Liver (tissue), 10 donors: ENCODE measurements at places on chromosomes 4 and X. TPM values are rescaled to one million over a fixed set of nuclear protein-coding genes. Genes with fewer than 3 reads are reported as not detected.

LRIT3 gene
- total RNA-seq: not detected

AFAP1 gene
- total RNA-seq: 2.1 TPM

SPATA18 gene
- total RNA-seq: 1.1 TPM

DNA sequence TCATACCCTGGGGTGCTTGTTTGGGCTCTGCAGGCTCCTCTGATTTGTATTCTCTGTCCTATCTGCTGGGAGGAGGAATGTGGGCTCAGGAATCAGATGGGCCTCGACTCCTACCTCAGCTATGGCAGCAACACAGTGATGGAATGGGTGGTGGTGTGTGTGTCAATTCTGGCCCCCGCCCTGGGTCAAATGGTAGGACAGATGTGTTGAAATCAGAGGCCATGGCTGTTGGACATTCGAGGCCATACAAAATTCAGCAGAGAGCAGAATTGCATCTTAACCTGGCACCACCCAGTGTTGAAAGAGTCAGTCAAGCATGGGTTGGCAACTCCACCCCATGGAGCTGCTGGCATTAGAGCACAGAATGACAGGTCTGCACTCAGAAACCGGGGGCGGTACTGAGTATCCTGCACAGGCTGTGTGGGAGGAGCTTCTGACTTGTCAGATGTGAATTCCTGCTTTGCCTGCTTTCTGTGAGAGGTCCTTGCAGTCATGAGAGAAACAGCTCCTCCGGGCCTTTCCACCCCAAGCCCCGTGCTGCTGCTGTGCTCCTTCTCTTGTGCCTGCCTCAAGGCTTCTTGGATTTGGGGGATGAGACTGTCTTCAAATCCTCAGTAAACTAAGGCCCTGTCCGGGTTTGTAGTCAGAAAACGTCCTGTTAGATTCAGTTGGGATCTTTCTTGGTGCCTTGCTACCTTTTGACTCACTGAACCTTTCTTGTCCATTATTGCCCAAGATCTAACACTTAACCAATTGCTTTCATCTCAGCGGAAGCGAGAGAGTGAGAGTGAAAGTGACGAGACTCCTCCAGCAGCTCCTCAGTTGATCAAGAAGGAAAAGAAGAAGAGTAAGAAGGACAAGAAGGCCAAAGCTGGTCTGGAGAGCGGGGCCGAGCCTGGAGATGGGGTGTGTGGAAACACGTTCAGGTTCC lies 13.0 kb downstream of the DKC1 start:
- no peaks in the 10 kb centered on the region for H3K27me3 ChIP-seq
- no peak overlapping the region for H3K27ac ChIP-seq
- H3K4me3 ChIP-seq: no peak overlapping the region
- no peak for DNase-seq
- H3K36me3 ChIP-seq: peaks cover 31% of the 10 kb centered on the region

DNA sequence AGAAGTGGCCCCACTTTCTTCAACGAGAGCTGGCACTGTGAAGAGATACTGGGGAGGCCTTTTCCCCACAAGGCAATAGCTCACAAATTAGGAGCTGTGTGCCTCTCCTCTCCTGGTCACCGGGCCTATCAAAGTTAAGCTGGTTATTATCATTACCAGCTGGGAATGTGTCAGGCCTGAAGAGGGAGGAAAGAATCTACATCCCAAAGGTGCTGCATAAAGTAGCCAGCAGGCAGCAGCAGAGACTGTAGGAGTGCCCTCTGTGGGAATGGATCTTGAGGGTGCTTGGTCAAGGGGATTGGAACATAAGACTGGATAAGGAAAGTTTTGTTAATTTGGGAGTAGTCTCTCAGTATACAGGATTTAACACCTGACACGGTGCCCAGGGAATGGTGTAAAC lies 9.1 kb upstream of the TMPRSS11D start:
- H3K27ac ChIP-seq: no peak overlapping the region
- no peaks in the 10 kb centered on the region for H3K36me3 ChIP-seq
- no peaks in the 10 kb centered on the region for H3K27me3 ChIP-seq
- no peak for DNase-seq

DNA sequence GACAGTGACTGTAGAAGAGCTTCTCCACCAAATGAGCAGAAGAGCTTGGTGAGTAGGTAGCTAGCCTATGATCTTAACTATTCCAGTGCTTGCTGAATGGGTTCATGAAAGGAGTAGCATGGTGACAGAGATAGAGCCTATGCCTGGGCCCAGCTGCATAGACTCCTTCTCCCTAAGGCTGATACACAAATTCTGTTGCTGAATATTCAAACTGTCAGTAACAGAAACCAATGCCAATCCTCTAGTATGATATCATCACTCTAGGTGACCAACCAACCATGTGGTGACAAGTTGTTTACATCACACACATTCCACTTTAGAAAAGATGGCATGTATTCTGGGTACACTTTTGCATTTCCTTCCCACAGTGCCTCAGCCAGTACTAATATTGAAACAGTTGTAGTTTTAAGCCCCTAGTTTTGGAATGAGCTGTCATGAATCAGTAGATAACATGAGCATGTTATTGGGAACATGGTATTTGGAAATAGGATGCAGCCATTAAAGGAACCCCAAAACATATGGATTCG lies 103.4 kb upstream of the GRXCR1 start:
- DNase-seq: no peak
- no peak overlapping the region for H3K27ac ChIP-seq
- H3K4me1 ChIP-seq: no peaks in the 10 kb centered on the region
- peaks cover 8% of the 10 kb centered on the region for H3K27me3 ChIP-seq
- H3K36me3 ChIP-seq: no peaks in the 10 kb centered on the region
- no peak overlapping the region for H3K4me3 ChIP-seq

- H3K36me3 ChIP-seq: no peaks in the 10 kb centered on the region
- H3K4me3 ChIP-seq: no peak overlapping the region
- no peak for DNase-seq
- H3K27ac ChIP-seq: no peak overlapping the region
These were observed 84.6 kb upstream of the GPR34 start for GRCh38 chrX:41604177-41604576.

DNA sequence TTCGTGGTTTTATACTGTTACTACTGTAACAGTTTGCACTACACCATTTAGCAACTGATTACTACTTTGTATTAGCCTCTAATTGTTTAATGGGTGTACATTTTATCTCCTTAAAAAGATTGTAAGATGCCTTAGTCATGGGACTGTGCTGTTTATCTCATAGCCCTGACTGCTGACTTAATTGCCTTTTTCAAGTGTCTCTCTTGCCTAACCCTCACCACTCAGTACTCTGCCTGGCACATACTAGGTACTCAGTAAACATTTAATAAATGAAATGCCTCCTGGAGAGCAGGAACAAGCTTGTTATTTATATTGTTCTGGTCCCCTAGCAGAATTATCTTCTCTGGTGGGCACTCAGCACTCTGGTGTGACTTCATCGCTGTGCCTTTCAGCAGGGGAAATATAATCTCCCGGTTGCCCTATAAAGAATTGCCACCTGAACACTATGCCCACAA lies 1.7 kb upstream of the STIM2 start:
- no peaks in the 10 kb centered on the region for H3K36me3 ChIP-seq
- no peak overlapping the region for H3K4me3 ChIP-seq
- no peak for DNase-seq
- H3K27ac ChIP-seq: peak overlapping the region; percentile 95
- H3K4me1 ChIP-seq: peaks cover 28% of the 10 kb centered on the region

DNA sequence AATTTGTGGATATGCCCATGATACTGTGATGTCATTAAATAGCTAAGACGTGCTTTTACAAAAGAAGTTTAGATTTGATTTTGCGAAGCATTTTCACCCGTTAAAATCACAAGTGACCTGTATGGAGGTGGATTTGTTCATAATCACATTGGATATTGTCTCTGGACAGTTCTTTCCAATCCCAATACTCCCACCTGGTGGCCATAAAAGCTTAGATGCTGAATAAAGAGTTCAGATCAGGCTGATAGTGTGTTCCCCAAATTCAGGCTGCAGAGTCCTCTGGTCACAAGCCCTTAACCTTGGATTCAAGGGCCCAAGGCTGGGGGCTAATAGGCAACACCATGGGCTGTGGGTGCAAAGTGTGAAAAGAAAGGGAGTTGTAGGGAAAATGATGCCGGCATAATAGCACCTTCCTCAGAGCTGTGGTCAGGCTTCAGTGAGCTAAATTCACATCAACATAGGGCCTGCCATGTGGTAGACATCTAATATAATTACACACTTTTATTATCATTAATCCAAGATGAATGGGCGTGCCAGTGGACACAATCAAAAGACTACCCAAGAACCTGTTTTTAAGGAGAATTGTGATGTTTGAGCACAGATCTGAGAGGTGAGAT lies 28.1 kb downstream of the SMIM43 start:
- no peaks in the 10 kb centered on the region for H3K36me3 ChIP-seq
- DNase-seq: no peak
- H3K27ac ChIP-seq: no peak overlapping the region
- no peaks in the 10 kb centered on the region for H3K27me3 ChIP-seq

GRCh38 chrX:109685656-109686078 lies 47.4 kb downstream of the ACSL4 start:
- H3K36me3 ChIP-seq: no peaks in the 10 kb centered on the region
- H3K4me1 ChIP-seq: no peaks in the 10 kb centered on the region
- DNase-seq: no peak

DNA sequence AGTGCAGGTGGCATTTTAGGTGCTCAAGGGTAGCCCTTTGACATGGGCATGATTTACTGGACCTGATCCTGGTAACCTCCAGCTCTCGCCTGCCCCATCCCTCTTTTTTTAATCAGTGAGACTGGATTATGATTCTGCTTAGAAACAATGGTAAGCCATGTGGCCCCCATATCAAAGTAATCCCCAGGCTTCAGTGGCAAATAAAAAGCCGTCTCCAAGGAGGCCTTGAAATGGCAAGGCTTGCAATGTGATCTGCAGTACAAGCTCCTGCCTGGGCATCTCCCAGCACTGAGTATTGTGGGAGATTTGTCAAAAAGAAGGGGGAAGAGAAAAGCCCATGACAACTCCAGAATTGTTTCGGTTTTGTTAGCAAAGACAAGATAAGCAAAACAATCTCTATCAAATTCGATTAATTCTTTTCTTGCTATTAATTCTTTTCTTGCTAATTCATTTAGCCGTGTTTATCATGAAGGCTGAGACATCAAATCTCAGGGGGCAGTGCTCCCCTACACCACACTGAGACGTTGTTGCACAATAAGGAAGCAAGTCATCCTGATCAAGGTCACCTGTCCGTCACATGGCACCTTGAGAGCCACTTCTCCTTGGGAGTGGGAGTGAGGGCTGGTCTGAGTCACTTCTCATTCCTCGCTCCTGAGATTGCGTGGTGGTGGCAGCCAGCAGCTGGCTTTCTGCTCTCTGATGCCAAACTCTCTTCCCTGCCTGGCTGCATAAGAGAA lies 312.7 kb upstream of the GATB start:
- no peaks in the 10 kb centered on the region for H3K4me1 ChIP-seq
- H3K27ac ChIP-seq: no peak overlapping the region
- H3K4me3 ChIP-seq: no peak overlapping the region
- no peaks in the 10 kb centered on the region for H3K36me3 ChIP-seq

- no peaks in the 10 kb centered on the region for H3K36me3 ChIP-seq
- H3K27ac ChIP-seq: no peak overlapping the region
- DNase-seq: no peak
- no peaks in the 10 kb centered on the region for H3K4me1 ChIP-seq
- no peaks in the 10 kb centered on the region for H3K27me3 ChIP-seq
These were observed 133.5 kb downstream of the ASMT start for GRCh38 chrX:1748408-1748807.

- H3K4me1 ChIP-seq: no peaks in the 10 kb centered on the region
- no peak for DNase-seq
- H3K4me3 ChIP-seq: no peak overlapping the region
These were observed 84.2 kb upstream of the EGFL6 start for GRCh38 chrX:13485167-13485566.

GRCh38 chrX:138128027-138128671 lies 562.2 kb downstream of the ZIC3 start:
- no peak for DNase-seq
- H3K27me3 ChIP-seq: peaks cover 19% of the 10 kb centered on the region
- H3K27ac ChIP-seq: no peak overlapping the region
- no peak overlapping the region for H3K4me3 ChIP-seq
- H3K4me1 ChIP-seq: no peaks in the 10 kb centered on the region

GRCh38 chr4:170270628-170271027 lies 180.9 kb upstream of the AADAT start:
- H3K4me3 ChIP-seq: no peak overlapping the region
- no peaks in the 10 kb centered on the region for H3K4me1 ChIP-seq
- no peak for DNase-seq
- H3K27me3 ChIP-seq: no peaks in the 10 kb centered on the region
- H3K27ac ChIP-seq: no peak overlapping the region

- H3K4me3 ChIP-seq: no peak overlapping the region
- H3K27ac ChIP-seq: no peak overlapping the region
- H3K27me3 ChIP-seq: no peaks in the 10 kb centered on the region
- no peaks in the 10 kb centered on the region for H3K4me1 ChIP-seq
- H3K36me3 ChIP-seq: no peaks in the 10 kb centered on the region
These were observed 280.5 kb downstream of the GPM6A start for GRCh38 chr4:175531405-175532091.

- H3K27me3 ChIP-seq: peaks cover 2% of the 10 kb centered on the region
- no peak for DNase-seq
- no peak overlapping the region for H3K27ac ChIP-seq
- no peaks in the 10 kb centered on the region for H3K4me1 ChIP-seq
These were observed 63.6 kb upstream of the NKX1-1 start for GRCh38 chr4:1469607-1470392.

GRCh38 chr4:12545812-12546211 lies 938.3 kb downstream of the RAB28 start:
- DNase-seq: no peak
- no peaks in the 10 kb centered on the region for H3K4me1 ChIP-seq
- H3K27ac ChIP-seq: no peak overlapping the region
- no peaks in the 10 kb centered on the region for H3K36me3 ChIP-seq

- no peaks in the 10 kb centered on the region for H3K36me3 ChIP-seq
- peak within 1 kb of the TSS; percentile 99 for H3K27ac ChIP-seq
These were observed at the start of gene MAML3 for GRCh38 chr4:140153718-140154571. MAML3 (minus strand) TSS chr4:140154184; CDS start chr4:140153327, 857 bp downstream.

- no peaks in the 10 kb centered on the region for H3K36me3 ChIP-seq
- H3K4me1 ChIP-seq: no peaks in the 10 kb centered on the region
- H3K27ac ChIP-seq: no peak overlapping the region
- DNase-seq: no peak
These were observed 41.8 kb downstream of the GASK1B start for GRCh38 chr4:158131027-158131426.

DNA sequence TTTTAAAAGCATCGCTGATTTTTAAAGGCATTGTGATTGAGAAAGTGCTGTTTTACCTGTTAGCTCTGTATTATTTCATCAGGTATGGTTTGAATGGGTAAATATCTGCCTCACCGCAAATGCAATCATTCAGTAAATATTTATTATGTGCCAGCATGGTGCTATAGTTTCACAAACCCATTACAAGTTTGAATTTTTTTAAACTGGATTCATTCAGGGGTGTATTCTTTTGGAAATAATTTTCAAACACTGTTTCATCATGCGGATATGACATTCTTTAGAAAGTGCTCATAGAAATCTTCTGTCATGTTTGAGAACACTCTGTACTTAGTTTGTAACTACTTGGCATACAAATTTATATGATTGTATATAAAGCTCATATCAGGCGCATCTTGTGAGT lies 37.2 kb downstream of the LIMCH1 start:
- no peaks in the 10 kb centered on the region for H3K27me3 ChIP-seq
- H3K27ac ChIP-seq: no peak overlapping the region
- H3K4me3 ChIP-seq: no peak overlapping the region
- no peak for DNase-seq
